ENCODE measurements at places on chromosomes 12 and 14.

DNA sequence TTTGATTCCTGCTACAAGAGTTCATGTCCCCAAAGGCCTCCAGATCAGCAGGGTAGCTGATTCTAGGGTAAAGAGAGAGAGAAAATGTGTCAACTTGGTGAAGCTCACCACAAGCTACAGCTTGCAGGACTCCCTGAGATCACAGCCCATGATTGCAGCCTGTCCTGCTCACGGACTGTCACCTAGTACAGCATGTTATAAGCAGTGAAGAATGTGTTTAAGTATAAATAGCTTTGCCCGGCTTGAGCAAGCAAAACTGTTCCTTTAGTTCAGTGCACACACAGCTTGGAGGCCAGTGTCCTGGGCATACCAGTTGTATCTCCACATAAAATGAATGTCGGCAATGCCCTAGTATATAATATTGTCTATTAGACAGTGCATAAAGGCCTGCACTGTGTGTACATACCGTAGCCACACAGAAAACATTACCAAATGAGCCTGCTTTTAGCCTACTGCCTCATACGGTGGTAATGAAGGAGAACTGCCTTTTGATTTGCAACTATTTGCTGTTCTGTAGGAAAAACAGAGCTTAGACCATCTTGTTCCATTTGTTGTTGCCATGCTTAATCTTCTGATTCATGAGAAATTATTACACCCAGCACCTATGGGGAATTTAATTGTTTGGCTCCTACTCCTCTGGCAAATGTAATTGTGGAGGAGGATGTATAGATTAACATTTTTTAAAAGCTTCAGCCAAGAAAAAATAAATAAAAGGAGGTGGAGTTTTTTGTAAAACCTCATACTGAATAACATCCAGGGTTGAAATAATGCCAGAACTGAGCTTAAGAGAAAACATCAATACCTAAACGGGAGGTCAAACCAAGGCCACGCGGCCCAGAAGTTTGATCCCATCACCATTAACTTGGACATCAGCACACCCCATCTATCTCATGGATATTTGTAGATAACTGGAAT lies 108.1 kb upstream of the G2E3 start:
- no peak for DNase-seq
- H3K27me3 ChIP-seq: no peaks in the 10 kb centered on the region
- no peaks in the 10 kb centered on the region for H3K36me3 ChIP-seq
- H3K4me1 ChIP-seq: no peaks in the 10 kb centered on the region
- H3K4me3 ChIP-seq: no peak overlapping the region

- no peak overlapping the region for H3K27ac ChIP-seq
- peaks cover 36% of the 10 kb centered on the region for H3K36me3 ChIP-seq
- H3K4me1 ChIP-seq: peaks cover 3% of the 10 kb centered on the region
- no peak overlapping the region for H3K4me3 ChIP-seq
Measured at GRCh38 chr12:63802012-63802608, 22.4 kb downstream of the RXYLT1 start.

DNA sequence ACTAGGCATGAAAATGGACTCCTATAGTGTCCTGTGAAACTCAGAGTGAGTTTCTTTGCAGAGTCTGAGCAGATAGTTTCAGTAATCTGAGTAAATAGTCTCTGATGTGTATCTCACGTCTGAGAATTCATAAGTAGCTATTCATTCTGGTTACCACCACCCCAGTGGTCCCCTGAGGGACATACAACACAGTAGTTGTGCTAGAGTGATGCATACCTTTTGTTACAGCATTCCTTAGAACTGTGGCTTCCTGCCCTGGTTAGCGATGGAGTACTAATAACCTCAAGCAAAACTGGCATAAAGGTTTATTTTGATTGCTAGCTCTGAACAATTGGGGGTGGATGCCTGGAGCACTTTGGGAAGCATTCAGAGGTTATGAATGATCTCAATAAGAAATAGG lies 114.7 kb downstream of the DAAM1 start:
- H3K36me3 ChIP-seq: no peaks in the 10 kb centered on the region
- H3K27me3 ChIP-seq: no peaks in the 10 kb centered on the region
- no peak for DNase-seq
- H3K4me1 ChIP-seq: peaks cover 18% of the 10 kb centered on the region

DNA sequence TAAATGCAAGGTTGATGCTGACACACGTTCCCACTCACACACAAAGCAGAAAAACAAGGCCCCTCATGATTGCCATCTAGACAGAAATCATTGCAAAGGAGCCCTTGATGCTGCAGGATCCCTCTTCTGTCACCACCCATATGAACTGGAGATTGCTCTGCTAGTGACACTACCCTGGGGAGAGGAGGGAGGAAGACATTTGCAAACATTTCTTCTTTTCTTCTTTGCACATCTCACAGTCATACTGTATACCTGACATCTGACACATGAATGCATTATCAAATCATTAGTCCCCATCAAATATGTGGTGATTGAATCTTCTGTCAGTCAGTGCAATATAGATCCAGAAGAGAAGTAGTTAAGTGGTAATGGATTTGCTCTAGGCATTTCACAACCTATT lies 208.5 kb upstream of the E2F7 start:
- no peak overlapping the region for H3K4me3 ChIP-seq
- no peaks in the 10 kb centered on the region for H3K4me1 ChIP-seq
- H3K27me3 ChIP-seq: peaks cover 3% of the 10 kb centered on the region

- DNase-seq: peak; percentile 48
- H3K27ac ChIP-seq: peak overlapping the region; percentile 54
- H3K27me3 ChIP-seq: no peaks in the 10 kb centered on the region
- H3K4me3 ChIP-seq: no peak overlapping the region
- peaks cover 67% of the 10 kb centered on the region for H3K36me3 ChIP-seq
- no peaks in the 10 kb centered on the region for H3K4me1 ChIP-seq
Measured at GRCh38 chr12:109927622-109928021, 27.5 kb downstream of the TCHP start.

DNA sequence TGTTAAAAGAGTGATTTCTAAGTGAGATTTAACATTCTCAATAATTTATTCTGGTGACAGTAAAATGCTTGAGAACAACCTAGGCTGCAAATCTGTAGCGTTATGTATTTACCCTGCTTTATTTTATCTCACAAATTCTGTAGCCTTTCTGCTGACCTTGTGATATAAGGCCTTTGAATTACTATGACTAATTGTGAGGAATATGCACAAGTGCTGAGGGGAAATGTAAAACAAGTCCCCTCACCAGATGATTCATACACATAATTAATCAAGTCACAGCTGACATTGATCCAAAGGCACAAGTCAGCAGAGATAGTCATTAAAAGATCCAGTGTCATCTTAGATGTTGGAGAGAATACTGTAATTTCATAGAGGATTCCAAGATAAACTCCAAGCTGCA lies 992.7 kb upstream of the USP15 start:
- H3K4me1 ChIP-seq: no peaks in the 10 kb centered on the region
- H3K27me3 ChIP-seq: no peaks in the 10 kb centered on the region
- no peak for DNase-seq
- no peak overlapping the region for H3K27ac ChIP-seq

Data from activated T-cell treated with anti-CD3 and anti-CD28 coated beads, Interleukin-2, amount 50 U/mL, for 24 hours (primary cell).